ENCODE measurements at places on chromosomes 3 and 15.

- no peak for DNase-seq
Observed at GRCh38 chr3:131735116-131735515, 232.3 kb upstream of the MRPL3 start.

GRCh38 chr15:74167891-74168331, 5.6 kb upstream of the ISLR start:
- DNase-seq = no peak

DNA sequence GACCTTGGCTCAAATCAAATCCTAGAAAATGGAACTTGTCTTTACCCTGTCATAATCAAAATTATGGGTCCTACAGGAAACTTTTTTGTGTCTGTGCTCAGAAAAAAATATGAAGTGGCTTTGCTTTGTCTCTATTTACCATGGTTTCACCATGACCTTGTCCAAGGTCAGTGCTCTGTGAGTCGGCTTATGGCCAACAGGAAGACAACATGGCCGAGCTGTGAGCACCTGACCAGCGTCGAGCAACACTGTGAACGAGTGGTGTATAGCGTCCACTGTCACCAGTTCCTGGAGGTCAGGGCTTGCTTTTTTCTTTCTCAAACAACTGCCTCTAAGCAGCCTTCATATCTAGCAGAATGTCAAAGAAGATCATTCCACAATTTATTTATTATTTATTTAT, 67.9 kb downstream of the MYO1E start:
- no peak for DNase-seq

- DNase-seq = no peak
Observed at GRCh38 chr3:59284926-59285325, 235.1 kb upstream of the CFAP20DC start.

- DNase-seq = no peak
Observed at GRCh38 chr3:51544011-51544775, 5.7 kb downstream of the RAD54L2 start.

DNA sequence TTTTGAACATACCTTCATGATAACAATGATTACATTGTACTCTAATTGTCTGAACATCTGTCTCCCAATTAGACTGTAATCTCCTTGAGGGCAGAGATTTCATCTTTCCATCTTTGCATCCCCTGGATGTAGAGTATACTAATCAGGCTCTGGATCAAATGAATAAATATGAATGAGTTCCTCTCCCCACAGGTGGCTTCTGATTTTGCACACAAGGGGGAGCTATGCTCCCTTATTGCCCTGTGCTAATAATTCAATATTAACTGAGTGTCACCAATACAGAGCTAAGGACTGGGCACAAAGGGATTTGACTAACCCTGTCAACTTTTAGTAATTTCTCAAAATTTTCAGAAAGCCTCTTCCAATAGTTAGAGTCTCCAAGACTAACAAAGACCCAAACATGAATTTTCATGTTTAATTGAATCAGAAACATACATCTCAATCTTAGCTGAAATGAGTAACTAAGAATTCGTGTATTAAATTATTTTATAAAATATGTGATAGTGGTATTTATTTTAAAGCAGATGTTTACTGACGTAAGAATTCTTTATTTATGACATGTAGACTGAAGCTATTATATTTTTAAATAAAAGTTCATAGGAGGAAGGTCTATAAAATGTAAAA, 3.0 kb downstream of the DUOXA1 start:
- no peak for DNase-seq

- DNase-seq = no peak
Observed at GRCh38 chr3:176615826-176616225, 581.5 kb downstream of the TBL1XR1 start.

DNA sequence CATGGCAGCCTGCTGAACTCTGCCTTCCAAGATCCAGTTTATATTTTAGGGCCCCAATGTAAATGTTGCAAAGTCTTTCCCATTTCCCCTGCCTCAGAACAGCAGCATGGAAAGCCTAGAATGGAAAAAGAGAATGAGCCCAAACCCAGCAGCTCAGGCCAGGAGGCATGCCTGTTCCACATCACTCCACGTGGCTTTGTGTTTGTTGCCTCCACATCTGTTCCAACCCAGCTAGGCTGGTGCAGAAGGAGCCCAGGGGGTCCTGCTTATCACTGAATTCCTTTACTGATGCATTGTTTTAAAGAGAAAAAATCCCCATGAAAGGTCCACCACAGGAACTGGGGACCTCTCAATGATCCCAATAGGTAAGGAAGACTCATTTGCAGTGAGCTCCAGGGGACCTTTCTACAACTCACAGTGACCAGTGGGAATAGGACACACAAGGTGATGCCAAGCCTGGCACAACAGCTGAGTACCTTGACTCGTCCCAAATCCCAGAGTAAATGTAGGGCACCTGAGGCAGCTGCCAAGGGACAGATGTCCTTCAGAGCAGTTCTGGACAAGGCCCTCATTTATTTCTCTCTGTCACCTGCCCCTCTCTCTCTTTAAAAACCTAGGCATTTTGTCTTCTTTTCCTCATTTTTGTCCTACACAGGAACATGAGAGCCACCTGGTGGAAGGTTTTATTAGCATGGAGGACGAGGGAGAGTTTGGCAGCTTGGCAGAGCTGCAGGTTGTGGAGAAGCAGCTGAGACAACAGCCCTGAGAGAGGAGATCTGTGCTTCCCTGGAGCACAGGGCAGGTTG, 41.7 kb upstream of the ADAMTS17 start:
- peak; percentile 29 for DNase-seq

- no peak for DNase-seq
Observed at GRCh38 chr3:9214599-9214998, 34.8 kb downstream of the SRGAP3 start.

GRCh38 chr15:62622775-62623174, 419.8 kb upstream of the TPM1 start:
- no peak for DNase-seq

DNA sequence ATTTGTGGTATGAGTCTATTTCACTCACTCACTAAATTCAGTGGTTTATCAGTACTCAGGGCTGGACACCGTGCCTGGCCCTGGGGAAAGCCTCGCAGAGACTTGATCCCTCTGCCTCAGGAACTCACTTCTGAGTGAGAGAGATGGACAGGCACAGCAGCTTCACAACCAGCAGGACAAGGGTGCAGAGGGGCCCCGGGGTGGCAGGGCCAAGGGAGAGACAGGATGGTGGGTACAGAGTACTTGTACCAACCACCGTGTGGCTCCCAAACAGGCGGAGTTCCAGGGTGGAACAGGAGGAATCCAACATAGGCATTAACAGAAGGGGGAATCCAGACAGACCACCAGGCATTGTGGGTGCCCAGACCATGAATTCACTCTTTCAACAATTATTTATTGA, 143.7 kb downstream of the MEGF11 start:
- no peak for DNase-seq

GRCh38 chr3:21752749-21753347, 1.8 kb upstream of the ZNF385D start:
- no peak for DNase-seq

GRCh38 chr3:44039006-44039405, 202.7 kb upstream of the TOPAZ1 start:
- no peak for DNase-seq

DNA sequence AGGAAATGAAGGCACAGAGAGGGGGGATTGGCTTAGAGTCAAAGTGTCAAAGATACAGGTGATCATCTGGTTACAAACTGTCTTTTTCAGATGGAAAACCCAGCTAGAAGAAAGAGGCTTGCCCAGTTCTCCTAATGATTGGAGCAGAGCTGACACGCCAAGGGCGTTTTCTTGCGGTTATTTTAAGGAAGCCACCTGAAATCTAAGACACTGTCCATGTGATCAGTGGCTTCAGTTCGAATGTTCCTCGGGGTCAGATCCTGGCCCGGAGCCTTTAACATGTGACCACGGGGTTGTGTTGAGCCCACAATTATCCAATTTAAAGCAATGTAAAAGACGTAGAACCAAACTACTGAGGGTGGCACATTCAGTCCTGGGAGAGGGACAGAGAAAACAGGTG, 19.5 kb downstream of the FAM43A start:
- no peak for DNase-seq

DNA sequence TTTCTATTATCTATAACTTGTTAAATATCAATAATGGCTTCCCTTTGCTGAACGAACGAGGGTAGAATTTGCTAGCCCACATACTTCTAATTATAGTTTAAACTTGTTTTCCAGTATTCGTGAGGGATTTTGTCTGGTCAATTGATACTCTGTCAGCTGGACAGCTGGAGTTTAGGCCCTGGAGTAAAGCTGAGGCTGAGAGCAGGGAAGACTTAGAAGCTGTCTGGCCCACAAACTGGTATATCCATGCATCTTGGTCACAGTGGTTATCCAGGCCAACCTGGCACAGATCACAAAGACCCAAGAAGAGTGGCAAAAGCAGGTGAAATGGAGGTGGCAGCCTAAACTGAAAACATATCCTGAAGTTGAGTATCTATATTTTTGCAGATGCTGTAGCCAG, 19.3 kb downstream of the ARHGAP31 start:
- DNase-seq = no peak

DNA sequence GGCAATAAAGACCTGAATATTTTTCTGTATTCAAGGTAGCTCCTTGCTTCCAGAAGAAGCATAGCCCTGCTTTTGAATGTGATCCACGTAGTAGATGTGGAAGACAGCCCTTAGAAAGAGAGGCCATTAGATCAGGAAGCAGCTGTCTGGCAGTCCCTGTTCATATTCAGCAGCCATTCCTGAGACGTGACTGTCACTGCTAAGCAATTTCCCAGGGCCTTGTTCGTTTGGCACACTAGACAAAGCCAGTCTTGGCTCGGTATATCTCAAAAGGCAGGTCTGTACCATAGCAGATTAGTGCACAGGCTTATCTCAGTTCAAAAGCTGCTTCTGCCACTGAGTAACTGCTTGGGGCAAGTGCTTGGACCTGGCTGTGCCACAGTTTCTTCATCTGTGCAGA, 287.8 kb upstream of the MCTP2 start:
- no peak for DNase-seq

DNA sequence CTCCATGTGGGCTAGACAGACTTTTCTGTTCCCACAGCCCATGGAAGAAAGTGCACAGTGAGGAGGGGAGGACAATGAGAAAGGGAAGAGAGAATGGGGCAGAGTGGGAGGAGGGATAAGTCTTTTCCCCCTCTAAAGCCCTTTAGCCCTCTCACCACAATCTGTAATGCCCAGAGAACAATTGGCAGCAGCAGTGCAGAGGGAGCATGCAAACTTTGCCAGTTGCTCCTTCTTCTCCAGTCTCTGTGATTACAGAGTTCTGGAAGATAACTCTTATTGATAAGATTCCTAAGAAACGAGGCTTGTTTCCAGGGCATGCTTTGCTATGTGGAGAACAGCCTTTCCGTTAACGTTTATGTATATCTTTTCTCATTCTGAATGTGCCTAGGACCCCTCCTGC, 50.0 kb upstream of the FMN1 start:
- no peak for DNase-seq

DNA sequence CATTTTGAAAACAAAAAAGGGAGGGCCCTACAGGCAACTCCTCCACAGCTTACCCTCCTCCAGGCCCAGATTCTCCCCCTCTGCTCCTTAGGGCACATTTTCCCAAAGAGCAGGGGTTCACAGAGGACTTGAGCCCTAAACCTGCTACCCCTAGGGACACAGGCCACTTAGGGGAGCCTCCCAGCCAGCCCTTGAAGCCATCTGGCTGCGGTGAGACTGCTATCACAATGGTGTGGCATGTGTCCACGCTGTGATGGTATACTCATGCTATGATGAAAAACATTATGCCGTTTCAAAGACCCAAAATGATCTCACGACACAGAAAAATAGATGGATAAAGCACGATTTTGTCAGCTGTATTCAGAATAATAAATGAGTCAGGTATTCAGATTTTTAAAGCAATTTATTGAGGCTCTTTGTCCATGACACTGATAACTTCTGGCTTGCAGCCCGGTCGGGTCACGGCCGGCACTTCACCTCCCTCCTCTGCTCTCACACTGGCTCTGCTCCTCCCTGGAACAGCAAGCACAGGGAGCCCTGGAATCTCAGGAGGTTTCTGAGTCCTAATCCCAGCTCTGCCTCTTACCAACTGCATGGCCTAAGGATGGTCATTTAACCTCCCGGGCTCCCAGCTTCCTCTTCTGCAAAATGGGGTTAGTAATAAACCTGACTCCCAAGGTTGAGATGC, 115.3 kb downstream of the MEGF11 start:
- no peak for DNase-seq

Measured in left lung (tissue), 14 donors.